ENCODE measurements at places on chromosomes 7 and 10.

GRCh38 chr7:90655566-90655965, 59.4 kb downstream of the CDK14 start:
- H3K4me3 ChIP-seq: no peak overlapping the region
- H3K27ac ChIP-seq: no peak overlapping the region
- peaks cover 2% of the 10 kb centered on the region for H3K36me3 ChIP-seq
- H3K4me1 ChIP-seq: peaks cover 9% of the 10 kb centered on the region
- no peaks in the 10 kb centered on the region for H3K27me3 ChIP-seq

DNA sequence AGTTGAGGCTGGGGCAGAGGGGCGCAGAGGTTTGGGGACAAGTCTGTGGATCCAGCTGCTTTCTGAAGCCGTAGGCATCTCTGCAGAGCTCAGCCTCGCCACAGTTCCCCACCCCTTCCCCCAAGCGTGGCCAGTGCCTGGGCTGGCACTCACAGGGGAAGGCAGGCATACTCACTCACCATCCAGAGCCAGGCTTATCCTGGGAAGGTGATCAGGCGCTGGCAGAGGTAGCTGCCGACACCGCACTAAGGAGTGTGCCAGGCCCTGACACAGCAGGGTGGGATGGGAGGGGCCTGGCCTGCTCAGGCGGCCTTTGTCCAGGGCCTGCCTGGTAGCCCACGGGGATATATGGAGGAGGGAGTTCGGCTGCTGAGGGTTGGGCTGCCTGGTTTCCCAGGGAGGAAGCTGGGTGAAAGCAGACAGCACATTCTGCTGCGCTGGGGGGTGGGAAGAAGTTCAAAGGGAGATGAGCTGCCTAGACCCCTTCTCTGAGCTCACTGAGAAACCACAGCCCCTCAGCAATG, 15.9 kb downstream of the VSIR start:
- H3K27ac ChIP-seq: peak overlapping the region; percentile 38
- H3K36me3 ChIP-seq: peaks cover 14% of the 10 kb centered on the region
- H3K4me3 ChIP-seq: no peak overlapping the region
- no peak for DNase-seq
- no peaks in the 10 kb centered on the region for H3K27me3 ChIP-seq

DNA sequence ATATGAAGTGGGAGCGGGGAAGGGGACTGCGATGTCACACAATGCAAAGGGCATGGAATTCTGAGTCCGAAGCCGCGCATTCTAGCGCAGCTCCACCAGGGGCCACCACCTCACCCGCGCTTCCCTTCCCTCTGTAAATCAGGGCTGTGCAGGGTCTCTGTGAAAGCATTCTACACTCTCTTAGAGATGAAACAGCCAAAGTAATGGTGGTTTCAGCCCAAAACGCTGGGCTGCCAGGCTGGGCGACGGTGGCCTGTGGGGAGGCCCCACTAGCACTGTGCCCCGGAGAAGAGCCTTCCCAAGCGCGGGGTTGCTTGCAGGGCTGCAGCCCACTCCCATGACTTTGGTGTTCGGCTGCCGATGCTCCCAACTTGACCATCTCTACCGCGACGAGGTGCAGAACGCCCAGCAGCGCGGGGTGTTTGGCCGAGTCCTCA, 11.4 kb downstream of the ATG9B start:
- peaks cover 1% of the 10 kb centered on the region for H3K27me3 ChIP-seq
- peak overlapping the region; percentile 98 for H3K27ac ChIP-seq
- DNase-seq: no peak
- H3K4me1 ChIP-seq: peaks cover 29% of the 10 kb centered on the region

GRCh38 chr10:131167036-131167860, 144.3 kb downstream of the TCERG1L start:
- no peaks in the 10 kb centered on the region for H3K27me3 ChIP-seq
- H3K27ac ChIP-seq: no peak overlapping the region
- no peaks in the 10 kb centered on the region for H3K36me3 ChIP-seq
- no peaks in the 10 kb centered on the region for H3K4me1 ChIP-seq

DNA sequence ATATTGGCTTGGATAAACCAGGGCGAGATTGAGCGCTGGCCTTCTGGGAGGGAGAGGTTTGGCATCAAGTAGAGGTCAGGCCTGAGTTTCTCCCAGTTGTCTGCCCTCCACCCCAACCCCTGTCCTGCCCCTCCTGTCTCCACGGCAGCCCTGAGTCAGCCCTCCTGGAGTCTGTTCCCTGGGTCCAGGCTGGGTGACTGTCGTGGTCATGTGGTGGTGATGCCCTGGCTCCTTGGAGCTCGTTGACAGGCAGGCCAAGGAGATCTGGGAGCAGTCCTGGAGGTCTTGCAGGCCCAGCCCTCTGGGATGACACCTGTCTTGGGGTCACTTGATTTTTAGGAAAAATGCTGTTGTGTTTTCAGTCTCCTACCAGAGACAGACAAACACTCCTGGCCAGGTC, 53.6 kb upstream of the PODXL start:
- H3K27me3 ChIP-seq: peaks cover 17% of the 10 kb centered on the region
- H3K4me1 ChIP-seq: no peaks in the 10 kb centered on the region
- H3K4me3 ChIP-seq: no peak overlapping the region
- no peak for DNase-seq

GRCh38 chr7:114711241-114711640, 210.7 kb upstream of the MDFIC start:
- no peak overlapping the region for H3K4me3 ChIP-seq
- DNase-seq: no peak
- H3K4me1 ChIP-seq: no peaks in the 10 kb centered on the region

DNA sequence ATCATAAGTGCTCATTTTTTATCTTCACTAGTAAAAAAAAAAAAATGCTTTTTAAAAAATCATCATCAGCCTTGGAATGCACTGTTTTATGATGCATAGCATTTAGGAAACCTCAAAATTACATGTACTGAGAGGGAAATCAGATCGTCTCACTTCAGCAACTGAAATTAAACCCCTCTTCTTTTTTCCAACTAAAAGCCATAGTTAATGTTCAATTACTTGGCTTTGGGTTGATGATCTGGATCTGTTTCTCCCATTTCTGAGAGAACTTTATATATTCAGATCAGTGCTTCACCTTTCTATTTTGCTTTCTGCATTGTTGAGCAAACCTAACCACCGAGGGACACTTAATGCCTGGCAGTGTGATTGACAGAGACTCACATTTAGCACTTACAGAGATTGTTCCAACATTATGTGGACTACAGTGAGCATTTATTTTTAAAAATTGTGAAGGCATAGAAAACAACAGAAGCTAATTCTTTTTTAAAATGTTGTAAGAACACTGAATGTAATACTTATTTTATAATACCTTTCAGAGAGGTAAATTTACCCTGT, 678.4 kb downstream of the PHTF2 start:
- peaks cover 1% of the 10 kb centered on the region for H3K27me3 ChIP-seq
- no peaks in the 10 kb centered on the region for H3K36me3 ChIP-seq
- H3K4me3 ChIP-seq: no peak overlapping the region
- DNase-seq: no peak

GRCh38 chr10:78539247-78539766, 505.6 kb downstream of the RPS24 start:
- H3K27ac ChIP-seq: no peak overlapping the region
- peaks cover 8% of the 10 kb centered on the region for H3K27me3 ChIP-seq
- H3K4me3 ChIP-seq: no peak overlapping the region

GRCh38 chr10:11430421-11431215, 180.8 kb downstream of the USP6NL start:
- peaks cover 2% of the 10 kb centered on the region for H3K36me3 ChIP-seq
- no peak overlapping the region for H3K27ac ChIP-seq
- no peaks in the 10 kb centered on the region for H3K27me3 ChIP-seq
- H3K4me1 ChIP-seq: no peaks in the 10 kb centered on the region
- H3K4me3 ChIP-seq: no peak overlapping the region
- DNase-seq: no peak

DNA sequence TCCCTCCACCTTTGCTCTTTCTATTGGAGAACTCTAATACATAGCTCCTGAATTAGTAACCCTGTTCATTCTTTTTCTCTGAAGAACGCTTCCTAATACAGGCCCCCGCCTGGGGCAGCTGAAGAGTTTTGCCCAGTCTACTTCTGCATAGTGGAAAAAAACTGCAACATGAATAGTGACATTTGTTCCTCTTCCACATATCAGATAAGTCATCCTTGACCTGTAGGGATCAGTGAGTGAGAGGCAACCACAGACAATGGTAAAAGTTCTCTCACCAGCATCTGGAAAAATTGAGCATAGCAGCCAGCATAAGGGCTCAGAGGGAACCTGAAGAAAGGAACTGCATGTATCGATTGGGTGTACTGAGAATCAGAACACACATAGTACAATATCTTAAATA, 262.0 kb downstream of the STK31 start:
- H3K4me3 ChIP-seq: no peak overlapping the region
- DNase-seq: no peak
- H3K4me1 ChIP-seq: no peaks in the 10 kb centered on the region
- H3K27me3 ChIP-seq: peaks cover 2% of the 10 kb centered on the region
- no peak overlapping the region for H3K27ac ChIP-seq

DNA sequence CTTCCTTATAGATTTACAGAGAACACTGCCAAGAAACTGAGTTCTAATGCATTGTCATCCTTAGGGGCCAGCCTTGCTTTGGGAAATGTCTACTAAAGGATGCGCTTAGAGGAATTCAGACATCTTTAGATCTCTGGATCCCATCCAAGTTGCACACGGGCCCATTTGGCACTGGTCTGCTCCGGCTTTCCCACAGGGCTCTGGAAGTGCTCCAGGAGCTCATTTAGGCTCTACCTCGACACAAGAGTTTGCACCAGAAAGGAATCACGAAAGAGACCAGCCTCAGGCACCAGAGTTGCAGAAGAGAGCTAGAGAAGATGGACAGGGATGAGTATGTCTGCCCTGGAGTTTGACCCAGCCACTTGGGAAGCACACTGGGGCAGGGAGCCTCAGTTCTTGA, 150.1 kb upstream of the TMEM72 start:
- no peak overlapping the region for H3K4me3 ChIP-seq
- no peaks in the 10 kb centered on the region for H3K36me3 ChIP-seq
- H3K27me3 ChIP-seq: peaks cover 3% of the 10 kb centered on the region
- no peak for DNase-seq
- H3K27ac ChIP-seq: no peak overlapping the region
- no peaks in the 10 kb centered on the region for H3K4me1 ChIP-seq

GRCh38 chr10:99659868-99660366, 608 bp downstream of the ENTPD7 start:
- H3K4me1 ChIP-seq: peaks cover 19% of the 10 kb centered on the region
- H3K36me3 ChIP-seq: peaks cover 3% of the 10 kb centered on the region
- H3K27ac ChIP-seq: peak overlapping the region; percentile 66
- H3K27me3 ChIP-seq: peaks cover 8% of the 10 kb centered on the region
- H3K4me3 ChIP-seq: peak overlapping the region; percentile 87
- no peak for DNase-seq

DNA sequence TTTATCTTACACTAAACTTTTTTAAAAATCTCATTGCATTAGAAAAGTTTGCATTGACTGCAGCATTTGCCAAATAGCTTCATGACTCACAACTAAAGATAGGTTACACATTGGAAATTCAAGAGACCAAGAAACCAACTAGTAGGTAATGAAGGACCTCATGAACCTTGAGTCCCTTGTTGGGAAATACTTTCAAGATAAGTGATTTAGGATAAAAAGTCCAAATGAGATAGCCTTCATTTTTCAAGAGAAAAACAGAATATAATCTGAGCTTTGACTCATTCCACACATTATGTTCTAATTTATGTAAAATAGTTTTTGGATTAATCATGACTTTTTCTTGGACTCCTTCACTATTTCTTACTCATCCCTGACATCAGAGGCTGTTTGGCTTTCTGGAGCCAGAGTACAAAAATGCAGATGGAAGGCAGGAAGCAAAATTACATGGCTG, 13.1 kb upstream of the LIPF start:
- no peak overlapping the region for H3K27ac ChIP-seq
- peaks cover 2% of the 10 kb centered on the region for H3K4me1 ChIP-seq
- no peaks in the 10 kb centered on the region for H3K36me3 ChIP-seq
- H3K27me3 ChIP-seq: peaks cover 7% of the 10 kb centered on the region
- no peak for DNase-seq
- no peak overlapping the region for H3K4me3 ChIP-seq

DNA sequence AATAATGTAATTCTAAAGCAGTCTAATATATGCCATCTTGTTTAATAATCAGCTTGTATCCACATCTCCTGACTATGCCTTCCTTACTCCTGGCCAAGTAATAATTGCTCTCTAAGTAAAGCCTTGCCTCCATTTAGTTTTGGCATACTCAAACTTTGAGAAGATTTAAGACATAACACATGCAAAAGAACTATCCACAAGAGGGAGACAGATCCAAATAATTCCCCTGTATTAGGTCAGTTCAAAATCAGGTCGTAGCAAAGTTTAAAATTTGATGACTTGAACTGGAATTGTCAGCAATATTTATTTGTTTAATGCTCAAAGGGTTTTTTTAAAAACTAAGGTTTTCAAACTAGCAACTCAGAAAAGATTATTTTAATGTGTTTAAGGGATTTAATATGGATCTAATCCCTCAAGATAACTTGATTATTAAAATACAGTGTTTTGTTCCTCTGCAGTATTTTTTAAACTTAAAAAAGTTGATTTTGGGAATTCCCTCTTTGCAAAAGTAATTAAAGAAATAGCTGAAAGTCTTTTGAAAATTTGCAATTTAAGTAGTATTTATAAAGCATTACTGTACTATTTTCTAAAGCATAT, 95.3 kb downstream of the HDAC9 start:
- peaks cover 26% of the 10 kb centered on the region for H3K36me3 ChIP-seq
- no peak overlapping the region for H3K4me3 ChIP-seq
- peaks cover 16% of the 10 kb centered on the region for H3K4me1 ChIP-seq
- H3K27me3 ChIP-seq: no peaks in the 10 kb centered on the region
- H3K27ac ChIP-seq: no peak overlapping the region
